ENCODE measurements at places on chromosomes 12 and 14.

- DNase-seq: no peak
Measured at GRCh38 chr12:94140556-94140955, 7.8 kb upstream of the PLXNC1 start.

GRCh38 chr14:32698831-32699230 lies 239.8 kb upstream of the NPAS3 start:
- DNase-seq: no peak

DNA sequence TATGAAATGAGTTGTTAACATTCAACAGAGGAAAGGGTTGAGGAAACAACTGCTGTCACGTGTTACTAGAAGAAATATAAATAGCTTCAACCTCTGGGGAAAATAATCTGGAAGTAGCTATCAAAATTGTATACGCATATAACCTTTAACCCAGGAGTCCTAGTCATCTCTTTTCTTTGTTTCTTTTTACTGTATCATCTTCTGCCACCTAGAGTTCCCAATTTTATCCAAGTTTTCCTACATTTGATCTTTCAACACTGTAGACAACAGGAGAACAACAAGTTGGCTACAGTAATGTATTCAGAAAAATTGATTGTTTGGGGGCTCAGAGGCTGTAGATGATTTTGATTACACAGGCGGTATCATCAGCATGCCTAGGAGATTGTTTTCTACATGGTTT lies 453.7 kb downstream of the FSCB start:
- no peak for DNase-seq

DNA sequence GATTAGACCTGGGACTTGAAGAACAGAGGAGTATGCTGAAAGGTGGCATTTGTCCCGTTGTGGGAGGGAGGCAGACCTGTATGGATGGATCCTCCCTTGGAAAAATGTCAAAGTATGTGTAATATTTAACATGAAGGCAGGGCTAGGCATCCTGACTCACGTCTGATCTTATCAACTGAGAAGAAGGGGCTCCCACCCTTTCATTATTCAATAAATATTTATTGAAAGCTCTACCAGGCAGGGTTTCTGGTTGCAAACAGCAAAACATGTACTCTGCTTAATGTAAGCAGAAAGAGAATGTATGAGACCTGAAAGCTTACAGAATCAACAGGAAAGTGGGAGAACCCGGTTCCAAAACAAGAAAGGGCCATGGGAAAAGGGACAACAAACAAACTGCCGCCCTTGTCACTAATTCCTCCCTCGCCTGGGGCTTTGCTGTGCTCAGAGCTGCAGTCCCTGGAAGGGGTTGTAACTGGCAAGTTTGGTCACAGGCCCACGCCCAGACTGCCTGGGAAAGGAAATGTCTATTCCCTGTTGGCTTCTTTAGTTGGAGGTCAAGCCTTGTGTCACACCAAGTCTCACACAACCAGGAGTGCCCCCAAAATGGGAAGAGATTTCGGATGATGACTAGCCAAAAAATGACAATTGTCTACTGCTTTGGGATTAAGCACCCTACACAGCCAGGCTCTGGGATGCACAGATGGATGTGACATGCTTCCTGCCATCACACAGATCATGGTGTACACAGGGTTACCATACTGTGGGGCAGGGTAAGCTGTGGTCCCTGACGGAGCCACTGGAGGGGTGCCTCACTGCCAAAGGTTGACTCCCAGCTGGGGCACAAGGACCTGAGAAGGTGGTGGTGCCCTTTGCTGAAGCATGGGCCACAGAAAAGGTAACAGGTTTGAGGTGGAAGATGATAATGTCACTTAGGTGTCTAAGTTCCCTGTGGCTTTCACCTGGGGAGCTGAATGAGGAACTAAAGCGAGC lies 36.8 kb downstream of the RAB35 start:
- DNase-seq: no peak

DNA sequence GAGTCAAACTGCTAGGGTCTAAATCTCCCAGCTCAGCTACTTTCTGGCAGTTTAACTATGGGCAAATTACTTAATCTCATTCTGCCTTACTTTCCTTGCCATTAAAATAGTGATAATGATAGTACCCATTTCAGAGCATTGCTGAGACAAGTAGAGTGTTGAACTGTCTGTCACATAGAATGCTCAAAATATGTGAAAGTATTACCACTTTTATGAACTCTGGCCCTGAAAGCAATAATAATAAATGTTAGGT lies 19.9 kb downstream of the SRGAP1 start:
- no peak for DNase-seq

DNA sequence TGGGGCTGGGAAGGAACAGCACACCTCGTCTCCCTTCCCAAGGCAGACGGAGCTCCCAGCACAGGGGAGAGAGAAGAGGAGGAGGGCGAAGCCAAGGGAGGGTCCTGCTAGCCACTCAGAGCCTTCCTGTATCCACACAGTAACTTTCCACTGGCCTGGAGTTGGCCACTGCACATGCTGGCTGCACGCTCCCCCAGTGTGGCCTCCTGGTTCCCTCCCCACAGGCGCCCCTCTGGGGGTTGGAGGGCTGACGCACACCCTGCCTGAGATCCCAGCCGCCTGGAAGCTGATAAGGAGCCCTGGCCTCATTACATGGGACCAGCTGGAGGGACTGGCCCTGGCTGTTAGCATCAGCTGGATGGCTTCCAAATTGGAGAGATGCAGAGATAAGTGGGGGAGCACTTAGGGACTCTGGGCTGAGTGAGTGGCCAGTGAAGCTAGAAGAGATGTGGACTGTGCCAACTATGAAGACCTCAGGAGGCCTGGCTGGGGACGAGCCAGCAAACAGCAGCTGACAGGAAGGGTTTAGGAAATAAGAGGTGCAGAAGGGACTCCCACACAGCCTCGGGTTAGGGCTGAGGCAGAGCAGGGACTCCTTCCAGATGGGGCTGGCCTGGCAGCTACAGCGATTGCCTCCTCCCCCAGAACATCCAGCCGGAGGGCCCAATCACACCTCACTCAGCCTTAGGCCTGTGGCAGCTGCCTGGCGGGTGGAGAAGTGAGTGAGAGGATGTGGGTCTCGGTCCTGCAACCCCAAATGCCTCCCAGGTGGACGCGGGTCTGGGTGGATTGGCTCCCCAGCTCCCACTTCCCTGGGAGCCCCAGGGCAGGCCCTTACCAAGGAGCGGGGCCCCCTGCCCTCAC lies 26.3 kb upstream of the BCDIN3D start:
- DNase-seq: peak; percentile 47

- no peak for DNase-seq
Measured at GRCh38 chr12:65508276-65509035, 230.0 kb downstream of the MSRB3 start.

DNA sequence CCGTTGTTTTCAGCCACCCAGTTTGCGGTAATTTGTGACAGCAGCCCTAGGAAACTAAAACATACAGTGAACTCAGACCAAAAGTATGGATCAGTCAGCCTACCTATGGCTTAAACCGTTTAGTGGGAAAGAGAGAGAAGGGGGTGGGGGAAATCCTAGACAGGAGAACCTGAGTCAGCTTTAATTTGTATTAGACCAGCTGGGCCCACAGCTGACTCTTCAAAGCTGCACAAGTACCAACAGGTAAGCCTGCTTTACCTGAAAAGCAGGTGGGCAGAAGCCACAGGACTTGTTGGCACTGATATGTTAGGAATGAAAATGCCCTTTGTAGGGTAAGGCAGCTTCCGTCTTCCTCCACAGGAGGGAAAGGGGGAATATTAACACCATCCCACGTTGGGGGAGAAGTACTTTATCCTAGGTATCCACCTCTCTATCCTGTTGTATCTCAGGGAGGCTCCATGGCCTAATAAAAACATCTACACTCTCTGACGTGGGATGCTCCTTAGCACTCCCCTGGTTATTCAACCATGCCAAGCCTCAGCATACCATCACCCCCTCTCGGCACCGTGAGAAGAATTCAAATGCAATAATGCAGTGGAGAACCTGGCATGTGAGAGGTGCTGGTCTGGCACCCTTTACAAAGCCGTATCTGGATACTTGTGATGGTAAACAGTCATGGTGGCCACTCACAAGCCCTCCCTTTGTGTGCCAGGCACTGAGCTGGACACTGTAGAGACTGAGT lies 70.3 kb downstream of the STON2 start:
- DNase-seq: no peak

DNA sequence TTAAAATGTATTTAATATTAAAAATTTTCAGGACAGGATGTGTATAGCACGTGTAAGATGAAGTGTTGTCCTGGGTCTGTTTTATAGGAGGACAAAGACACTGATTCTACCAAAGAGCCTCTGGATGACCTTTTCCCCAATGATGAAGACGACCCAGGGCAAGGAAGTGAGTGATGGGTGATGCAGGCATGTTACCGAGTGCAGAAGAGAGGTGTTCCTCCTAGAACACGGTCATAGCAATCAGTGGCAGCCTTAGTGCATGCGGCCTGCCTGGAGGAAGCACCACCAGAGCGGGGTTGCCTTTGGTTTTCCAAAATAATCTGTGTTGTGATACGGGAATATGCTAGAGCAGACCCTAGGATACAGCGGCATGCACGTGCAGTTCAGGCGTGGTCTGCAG lies 33.0 kb downstream of the KLC1 start:
- no peak for DNase-seq

- DNase-seq: no peak
Measured at GRCh38 chr12:121021754-121022153, 5.5 kb upstream of the C12orf43 start.

GRCh38 chr14:50615056-50615455 lies 53.0 kb downstream of the SAV1 start:
- no peak for DNase-seq

- peak; percentile 2 for DNase-seq
Measured at GRCh38 chr12:114626-115211, 48.2 kb downstream of the IQSEC3 start.

DNA sequence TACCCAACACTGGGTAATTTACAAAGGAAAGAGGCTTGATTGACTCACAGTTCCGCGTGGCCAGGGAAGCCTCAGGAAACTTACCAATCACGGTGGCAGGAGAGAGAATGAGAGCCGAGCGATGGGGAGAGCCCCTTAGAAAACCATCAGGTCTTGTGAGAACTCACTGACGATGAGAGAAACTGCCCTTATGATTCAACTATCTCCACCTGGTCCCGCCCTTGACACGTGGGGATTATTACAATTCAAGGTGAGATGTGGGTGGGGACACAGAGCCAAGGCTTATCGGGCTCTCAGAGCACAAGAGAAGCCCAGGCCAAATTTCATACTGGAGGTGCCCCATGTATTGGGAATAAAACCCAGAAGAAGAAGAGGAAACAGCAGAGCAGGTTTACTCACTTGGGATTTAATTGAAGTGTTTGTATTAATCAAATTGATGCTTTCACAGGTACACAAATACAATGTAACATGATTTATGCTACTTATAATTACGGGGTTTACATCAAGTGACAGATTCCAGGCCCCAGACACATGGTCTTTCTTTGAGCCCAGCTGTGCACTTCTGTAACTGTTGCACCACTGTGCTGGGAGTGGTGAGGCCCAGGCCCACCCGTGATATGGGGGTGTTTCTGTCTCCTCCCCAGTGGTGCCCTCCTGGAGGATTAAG lies 8.2 kb upstream of the CCDC85C start:
- DNase-seq: no peak

GRCh38 chr14:72590577-72590976 lies 303.3 kb downstream of the DPF3 start:
- no peak for DNase-seq

- peak; percentile 95 for DNase-seq
Measured at GRCh38 chr14:104545151-104545941, 34.2 kb upstream of the C14orf180 start.

- DNase-seq: no peak
Measured at GRCh38 chr12:29043069-29043468, 106.0 kb upstream of the FAR2 start.

DNA sequence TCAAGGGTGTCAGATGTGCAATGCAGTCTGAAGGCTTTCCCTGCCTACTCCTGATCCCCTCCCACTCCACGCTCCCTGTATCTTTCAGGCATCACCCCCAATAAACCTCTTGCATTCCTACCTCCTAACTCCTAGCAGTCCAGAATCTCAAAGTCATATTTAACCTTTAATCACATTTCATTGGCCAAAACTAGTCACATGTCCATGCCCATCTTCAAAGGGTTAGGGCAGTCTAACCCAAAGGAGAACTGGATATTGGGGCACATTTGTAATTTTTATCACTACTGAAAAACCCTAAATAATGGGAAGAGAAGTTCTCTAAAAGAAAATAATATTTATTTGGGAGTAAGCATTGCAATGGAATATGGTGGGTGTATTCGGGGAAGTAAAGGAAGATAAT lies 5.4 kb upstream of the C12orf75 start:
- no peak for DNase-seq

DNA sequence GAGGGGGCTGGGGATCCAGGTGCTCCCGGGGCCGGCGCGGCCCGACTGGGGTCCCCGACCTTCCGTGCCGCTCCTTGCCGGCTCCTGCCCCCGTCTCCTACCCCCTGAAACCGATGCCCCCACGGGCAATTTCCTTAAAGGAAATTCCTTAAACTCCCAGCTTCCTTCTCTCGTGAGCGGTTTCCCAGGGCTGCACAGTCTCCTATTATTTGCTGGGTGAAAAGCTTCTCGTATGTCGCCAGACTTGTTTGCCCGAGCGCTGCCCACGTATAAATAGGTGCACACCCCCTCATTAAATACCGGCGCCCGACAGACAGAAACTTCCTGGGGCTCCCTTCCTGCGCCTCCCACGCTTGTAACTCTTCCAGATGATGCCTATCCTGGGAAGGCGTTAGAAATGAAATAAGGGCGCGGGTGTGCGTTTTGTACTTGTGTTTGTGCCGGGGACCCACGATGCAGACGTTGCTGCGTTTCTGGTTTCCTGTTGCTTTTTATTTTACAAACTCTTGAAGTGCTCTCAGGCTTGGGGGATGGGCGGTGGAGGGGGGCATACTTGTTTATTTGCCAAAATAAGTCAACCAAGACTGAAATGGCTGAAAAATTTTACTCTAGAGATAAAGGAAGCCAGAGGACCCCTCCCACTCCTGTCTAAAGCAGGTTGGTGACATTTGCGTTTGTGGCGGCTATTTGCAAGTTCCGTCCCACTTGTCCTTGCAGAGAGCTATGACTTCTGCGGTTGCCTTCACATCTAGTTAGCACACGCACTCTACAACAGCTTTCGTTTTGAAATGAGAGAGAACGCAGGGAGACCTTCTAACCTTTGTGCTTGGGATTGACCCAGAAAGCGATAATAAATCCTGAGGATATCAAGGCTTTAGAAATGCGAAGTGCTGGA lies 1.0 kb downstream of the HIP1R start:
- peak; percentile 38 for DNase-seq

DNA sequence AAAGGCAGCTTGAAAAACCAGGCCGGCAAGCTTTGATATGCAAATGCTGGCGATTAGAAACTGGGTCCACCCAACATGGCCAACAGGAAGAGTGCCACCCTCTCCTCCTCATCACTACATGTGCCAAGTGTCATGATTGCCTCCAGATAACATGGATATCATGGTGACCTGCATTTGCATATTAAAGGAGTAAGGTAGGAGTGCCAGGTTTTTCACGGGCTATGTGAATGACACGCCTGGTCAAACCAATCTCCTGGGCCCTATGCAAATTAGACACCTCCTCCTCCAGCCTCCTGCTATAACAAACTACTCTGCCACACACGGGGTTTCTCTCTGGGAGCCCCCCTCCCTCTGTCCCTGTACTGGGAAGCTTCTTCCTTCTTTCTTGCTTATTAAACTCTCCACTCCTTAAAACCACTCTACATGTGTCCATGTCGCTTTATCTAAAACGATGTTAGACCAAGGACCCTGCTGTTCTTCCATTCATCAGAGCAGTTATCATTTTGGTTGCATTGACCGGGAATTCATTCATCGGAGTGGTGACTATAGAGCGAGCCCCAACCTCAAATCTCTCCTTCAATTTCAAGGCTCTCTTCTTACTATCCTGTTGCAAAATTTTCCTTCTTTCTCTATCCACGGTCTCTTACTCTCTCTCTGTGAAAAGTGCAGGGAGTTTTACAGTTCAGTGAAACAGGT lies 27.5 kb downstream of the APOBEC1 start:
- DNase-seq: no peak
